ENCODE measurements at places on chromosomes 7 and 10.

DNA sequence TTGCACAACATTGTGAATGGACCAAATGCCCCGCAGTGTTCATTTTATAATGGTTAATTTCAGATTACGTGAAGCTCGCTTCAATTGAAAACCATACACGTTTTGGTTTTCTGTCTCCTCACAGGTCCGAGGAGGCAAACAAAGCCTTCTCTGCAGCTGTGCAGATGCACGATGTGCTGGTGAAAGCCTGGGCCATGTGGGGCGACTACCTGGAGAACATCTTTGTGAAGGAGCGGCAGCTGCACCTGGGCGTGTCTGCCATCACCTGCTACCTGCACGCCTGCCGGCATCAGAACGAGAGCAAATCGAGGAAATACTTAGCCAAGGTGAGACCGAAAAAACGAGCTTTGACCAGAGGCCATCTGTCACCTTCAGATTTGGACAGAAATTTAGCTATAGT lies 110.3 kb downstream of the TRRAP start:
- no peak for DNase-seq

DNA sequence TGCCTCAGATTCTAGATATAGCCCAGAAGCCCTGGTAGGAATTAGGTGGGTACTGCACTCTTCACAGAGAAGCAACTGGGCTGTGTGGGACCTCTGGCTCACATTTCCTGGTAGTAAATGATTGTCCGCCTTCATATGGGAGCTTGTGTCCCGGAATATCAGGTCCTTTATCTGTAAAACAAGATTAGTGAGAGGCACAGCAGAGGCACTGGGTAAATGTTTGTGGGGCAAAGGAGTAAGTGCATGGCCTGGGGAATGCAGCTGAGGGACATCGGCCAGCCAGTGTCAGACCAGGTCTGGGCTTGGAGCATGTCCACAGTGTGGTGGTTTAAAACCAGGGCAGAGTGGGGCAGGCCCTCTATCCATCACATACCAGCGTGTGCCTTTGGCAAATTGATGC lies 323.3 kb upstream of the ZMIZ1 start:
- DNase-seq: no peak

DNA sequence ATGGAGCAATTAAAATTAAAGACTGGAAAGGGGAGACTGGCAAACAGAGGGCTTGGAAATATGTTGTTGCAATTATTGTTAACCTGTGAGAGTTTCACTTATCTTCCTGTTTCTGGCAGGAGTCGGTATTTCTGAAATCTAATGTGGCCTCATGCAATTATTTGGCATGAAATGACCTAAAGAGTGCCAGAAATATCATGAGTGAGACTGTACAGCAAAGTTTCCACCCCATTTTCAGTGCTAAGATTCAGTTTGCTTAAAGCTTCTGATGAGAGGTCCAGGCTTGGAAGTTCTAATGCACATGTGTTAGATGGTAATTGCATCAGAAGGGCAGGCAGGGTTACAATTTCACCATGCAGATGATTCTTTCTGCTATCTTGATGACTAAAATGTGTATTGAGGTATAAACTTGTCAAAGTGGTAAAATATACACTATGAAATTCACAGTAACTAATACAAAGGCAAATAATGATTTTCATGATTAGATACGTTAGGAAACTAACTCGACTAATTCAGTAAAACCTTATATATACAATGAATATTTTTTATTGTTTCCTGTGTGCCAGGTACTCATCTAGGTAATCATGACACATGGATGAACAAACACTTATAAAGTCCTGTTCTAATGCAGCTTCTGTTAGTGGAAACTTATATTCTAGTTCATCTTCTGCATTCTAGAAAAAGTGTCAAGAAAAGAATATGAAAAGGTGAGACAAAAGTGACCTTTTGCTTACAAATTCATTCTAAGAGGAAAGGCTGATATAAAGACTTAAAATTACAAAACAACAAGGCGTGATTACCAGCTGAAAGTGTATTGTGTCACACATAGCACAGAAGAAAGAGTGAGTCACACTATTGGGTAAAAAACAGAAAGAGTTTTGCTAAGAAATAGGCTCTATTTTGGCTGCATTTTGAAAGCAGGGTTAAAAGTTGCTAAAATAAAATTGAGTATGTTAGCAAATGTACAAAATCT lies 533.4 kb upstream of the SEMA3D start:
- peak; percentile 83 for DNase-seq

DNA sequence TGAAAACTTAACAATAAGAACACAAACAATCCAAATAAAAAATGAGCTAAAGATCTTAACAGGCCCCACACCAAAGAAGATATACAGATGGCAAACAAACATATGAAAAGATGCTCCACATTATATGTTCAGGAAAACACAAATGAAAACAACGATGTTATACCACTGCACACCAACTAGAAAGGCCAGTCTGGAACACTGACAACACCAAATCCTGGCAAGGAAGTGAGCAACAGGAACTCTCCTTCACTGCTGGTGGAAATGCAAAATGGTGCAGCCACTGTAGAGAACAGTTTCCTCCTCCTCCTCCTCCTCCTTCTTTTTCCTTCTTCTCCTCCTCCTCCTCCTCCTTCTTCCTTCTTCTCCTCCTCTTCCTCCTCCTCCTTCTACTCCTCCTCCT lies 12.2 kb upstream of the NCAPG2 start:
- no peak for DNase-seq

DNA sequence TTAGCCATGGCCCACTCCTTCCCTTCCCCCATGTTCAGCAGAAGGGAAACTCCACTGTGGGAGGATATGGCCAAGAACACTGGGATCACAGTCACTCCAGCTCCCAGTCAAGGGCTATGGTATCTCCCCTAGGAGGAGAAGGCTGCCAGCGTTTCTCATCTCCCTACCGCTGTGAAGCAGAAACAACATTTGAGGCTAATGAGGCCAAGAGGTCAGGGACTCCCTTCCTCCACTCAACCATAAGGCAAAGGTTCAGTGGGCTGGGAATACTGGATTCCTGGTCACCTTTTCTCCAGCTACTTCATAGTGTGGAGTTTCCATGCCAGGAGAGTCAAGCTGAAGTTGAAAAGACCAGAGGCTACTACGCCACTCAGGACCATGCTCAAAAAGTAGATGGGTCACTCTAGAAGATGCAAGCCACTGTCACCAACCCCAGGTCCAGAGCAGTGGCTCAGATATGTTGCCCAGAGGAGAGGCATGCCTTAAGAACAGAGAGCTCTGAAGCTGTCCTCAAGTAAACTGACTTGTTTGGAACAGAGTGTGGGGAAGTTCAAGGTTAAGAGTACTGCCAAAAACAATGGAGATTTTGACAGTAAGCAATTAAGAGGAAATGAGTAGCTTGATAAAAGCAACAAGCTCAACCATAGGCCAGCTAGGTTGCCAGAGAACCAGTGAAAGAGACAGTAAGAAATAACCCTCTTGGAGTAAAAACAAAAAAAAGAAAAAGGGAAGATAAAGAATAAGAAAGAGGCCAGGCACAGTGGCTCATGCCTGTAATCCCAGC lies 3.8 kb upstream of the TMEM140 start:
- no peak for DNase-seq

GRCh38 chr10:63452524-63452923 lies 13.3 kb downstream of the JMJD1C start:
- DNase-seq: no peak

GRCh38 chr10:52486840-52487611 lies 172.9 kb downstream of the DKK1 start:
- peak; percentile 89 for DNase-seq
